ENCODE measurements at places on chromosomes 6 and 20.

DNA sequence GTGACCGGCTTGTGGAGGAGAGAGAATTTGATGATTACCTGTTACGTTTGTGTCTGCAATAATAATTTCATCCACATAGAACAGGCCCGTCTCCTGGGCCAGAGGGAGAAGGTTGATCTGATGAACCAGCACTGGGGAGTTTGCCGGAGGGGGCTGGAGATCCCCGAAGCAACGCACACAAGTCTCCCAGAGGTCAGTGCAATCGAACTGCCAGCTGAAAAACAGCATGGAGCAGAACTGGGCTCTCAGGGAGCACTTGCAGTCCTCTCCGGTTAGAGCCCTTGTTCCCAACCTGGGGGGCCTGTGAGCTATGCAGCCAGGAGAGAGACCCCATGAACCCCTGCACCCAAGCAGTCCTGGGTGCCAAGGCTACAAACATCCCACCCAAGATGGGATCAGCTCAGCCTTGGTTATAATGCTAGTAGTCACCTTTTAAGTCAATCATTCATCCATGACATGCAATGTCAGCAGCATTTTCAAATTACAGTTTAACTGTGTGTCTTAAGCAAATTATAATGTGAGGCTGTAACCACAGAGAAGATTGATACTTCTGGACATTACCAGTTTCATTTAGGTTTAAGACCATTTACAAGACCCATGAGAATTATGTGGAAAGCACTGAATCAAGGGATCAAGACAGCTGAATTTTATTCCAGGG, 34.2 kb downstream of the PKHD1 start:
- DNase-seq = no peak

GRCh38 chr6:150620244-150620643, 20.6 kb downstream of the PLEKHG1 start:
- DNase-seq = no peak

GRCh38 chr6:89873721-89874120, 20.5 kb upstream of the GJA10 start:
- DNase-seq = no peak

DNA sequence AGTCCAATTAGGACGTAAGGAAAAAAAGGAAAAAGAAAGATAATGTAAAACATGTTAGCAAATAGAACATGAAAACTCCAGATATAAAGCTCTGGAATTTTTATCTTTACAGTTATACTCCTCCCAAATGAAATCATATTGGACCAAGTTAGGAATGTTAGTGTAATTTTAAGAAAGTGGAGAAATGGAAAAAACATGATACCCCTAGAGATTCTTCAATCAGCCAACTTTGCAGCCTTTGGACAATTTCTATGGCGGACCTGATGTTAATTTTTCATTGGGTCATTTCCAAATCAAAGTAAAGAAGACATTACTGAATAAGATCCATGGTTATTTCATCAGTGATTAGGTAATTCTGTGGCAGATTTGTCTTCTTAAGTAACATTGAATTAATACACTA, 748.7 kb downstream of the RFPL4B start:
- DNase-seq = no peak

DNA sequence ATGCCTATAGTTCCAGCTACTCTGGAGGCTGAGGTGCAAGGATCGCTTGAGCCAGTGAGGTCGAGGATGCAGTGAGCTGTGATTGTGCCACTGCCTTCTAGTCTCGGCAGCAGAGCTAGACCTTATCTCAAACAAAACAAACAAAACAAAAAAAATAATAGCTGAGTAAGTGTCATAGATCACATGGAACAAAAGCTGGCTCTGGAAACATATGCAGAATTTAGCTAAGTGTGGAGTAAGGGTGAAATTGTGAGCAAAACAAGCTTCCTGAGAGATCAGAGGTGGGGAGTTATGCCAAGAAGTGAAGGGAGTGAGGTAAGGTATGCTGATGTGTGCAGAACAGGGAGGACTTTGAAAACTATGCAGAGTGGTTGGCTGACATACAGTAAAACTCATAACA, 18.7 kb downstream of the SGK1 start:
- peak; percentile 95 for DNase-seq

DNA sequence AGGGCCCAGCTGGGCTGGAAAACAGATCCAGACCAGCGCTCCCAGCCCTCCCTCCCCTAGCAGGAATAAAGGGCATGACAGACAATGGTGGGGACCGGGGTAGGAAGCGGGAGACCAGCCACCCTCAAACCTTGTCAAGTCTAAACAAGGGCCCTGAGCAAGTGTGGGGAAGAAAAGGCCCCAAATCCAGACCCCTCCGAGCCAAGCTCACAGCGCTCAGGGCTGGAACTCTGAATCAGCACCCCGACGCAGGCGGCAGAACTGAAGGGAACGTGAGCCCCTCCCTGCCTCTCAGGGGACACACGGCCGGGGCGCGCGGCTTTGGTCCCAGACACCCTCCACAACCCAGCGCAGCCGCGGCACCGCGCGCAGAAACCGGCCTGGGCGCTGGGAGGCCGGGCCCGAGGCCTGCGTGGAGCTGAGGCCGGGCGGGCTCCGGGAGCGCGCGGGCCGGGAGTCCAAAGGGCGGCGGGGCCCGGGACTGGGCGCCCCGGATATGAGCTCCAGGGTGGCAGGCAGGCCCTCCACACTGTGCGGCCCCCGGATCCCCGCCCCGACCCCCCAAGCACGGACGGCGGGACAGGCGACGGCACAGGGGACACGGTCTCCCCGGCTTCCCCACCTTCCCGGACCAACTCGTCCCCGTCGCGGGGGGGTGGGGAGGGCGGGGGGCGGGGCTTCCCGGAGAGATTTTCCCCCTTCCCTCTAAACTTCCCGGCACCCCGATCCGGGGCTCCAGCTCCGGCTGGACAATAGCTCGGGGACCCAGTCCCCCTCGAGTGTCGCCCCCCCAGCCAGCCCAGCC, 641 bp downstream of the TEAD3 start:
- peak; percentile 27 for DNase-seq

DNA sequence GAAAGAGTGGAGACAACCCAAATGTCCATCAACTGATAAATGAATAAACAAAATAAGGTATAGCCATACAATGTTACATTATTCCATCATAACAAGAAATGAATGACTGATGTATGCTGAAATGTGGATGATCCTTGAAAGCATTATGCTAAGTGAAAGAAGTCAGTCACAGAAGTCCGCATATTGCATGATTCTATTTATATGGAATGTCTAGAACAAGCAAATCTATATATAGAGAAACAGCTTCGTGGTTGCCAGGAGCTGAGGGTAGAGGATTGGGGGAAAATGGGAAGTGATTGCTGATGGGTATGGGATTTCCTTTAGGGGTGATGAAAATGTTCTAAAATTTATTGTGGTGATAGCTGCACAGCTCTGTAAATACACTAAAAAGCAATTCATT, 196.8 kb downstream of the ATXN1 start:
- DNase-seq = no peak

DNA sequence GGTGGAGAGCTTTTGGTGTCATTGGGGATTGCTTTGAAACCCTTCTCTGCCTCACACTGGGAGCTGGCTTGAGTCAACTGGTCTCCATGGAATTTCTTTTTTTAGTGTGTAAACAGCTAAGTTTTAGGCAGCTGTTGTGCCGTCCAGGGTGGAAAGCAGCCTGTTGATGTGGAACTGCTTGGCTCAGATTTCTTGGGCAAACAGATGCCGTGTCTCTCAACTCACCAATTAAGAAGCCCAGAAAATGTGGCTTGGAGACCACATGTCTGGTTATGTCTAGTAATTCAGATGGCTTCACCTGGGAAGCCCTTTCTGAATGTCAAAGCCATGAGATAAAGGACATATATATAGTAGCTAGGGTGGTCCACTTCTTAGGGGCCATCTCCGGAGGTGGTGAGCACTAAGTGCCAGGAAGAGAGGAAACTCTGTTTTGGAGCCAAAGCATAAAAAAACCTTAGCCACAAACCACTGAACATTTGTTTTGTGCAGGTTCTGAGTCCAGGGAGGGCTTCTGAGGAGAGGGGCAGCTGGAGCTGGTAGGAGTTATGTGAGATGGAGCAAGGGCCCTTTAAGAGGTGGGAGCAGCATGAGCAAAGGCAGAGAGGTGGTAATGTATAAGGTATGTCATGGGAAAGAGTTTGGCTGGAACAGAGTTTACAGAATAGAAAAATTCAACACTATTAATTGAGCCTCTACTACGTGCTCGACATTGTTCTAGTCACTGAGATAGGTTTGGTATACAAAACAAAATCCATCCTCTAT, 31.2 kb downstream of the SRSF3 start:
- peak; percentile 86 for DNase-seq

DNA sequence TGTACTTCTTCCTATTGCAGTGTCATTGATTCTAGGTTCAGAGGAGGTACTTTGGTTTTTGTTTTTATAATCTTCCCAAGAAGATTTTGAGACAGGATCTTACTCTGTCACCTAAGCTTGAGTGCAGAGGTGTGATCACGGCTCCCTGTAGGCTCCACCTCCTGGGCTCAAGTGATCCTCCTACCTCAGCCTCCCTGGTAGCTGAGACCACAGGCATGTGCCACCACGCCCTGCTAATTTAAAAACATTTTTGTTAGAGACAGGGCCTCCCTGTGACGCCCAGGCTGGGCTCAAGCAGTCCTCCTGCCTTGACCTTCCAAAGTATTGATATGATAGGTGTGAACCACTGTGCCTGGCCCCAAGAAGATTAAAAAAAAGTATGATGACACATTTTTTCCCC, 3.4 kb upstream of the SLC17A5 start:
- no peak for DNase-seq

DNA sequence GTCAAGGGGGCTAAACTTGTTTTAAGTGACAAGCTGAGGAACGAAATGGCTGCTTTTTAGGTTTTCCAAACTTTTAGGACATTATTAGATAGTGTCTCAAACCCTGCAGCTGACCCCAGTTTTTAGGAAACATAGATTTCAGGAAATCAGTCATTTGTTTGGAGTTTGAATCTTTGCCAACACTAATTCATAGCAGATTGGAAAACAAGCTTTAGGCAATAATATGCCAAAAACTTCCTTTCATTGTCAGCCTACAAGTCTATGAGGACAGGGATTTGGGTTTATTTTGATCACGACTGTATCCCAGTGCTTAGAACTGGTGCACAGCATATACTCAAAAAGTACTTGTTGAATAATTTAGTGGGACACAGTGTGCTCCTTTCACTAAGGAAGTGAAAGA, 123.2 kb downstream of the TINAG start:
- peak; percentile 77 for DNase-seq

DNA sequence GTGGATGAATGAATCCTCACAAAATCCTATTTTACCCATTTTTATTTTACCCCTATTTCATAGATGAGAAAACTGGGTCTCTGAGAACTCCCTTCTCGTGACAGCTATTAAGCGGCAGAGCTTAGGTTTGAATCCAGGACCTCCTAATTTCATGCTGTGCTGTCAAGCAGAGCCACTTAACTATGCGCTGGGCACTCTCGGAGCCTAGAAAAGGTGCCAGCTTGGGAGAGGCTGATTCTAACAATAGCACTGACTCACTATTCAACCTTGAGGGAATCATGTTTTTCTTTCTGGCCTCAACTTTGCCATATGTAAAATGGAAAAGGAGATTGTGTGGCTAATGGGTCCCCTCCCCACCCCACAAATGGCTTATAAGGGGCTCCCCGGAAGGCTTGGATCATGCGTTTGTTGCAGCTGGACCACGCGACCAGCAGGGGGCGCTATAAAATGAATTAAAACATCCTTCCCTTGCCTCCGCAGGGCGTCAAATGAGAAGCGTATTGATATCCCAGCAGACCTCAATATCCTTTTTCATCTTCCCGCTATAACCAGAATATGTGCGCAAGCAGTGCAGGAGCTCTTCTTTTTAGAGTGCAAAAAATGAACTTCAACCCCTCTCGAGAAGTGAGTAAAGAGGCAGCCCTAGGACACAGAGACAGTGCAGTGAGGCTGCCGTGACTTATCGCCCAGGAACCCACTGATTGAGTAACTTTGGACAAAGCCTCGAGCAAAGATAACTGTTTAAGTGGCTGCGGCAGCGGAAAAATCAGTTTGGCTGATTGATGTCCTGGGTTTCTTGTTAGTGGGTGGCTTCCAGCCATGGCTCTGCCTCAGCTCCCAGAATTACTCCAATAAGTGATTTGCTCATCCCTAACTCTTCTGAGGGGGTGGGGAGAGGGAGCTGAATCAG, 12.8 kb upstream of the PDYN start:
- peak; percentile 75 for DNase-seq

DNA sequence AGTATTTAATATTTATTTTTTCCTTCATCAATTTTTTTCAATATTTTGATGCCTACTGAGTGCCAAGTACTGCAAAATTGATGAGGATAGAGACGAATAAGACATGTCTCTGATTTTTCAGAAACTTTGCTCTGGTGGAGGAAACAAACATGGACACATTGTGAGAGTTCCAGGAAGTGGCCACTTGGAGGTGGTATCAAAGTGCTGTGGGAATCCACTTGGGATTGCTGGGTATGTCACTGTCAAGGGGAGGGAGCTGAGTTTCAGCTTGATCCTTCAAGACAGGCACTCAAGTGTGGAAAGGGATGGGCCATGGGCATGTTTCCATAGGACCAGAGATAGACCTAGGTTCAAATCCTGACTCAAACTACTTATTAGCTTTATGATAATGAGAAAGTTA, 24.5 kb upstream of the ABCC10 start:
- no peak for DNase-seq

DNA sequence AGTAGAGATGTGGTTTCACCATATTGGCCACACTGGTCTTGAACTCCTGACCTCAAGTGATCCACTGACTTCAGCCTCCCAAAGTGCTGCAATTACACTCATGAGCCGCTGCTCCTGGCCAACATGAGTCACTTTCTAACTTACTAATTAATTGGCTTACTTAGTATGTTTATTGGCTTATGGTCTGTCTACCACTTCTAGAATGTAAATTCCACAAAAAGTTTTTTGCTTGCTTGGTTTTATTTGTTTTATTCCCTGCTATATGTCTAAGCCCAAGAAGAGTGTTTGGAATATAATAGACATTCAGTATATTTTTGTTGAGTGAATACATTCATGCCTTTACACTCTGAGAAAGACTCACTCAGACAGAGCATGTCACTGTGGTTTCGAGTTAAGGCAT, 86.0 kb downstream of the SAMD3 start:
- no peak for DNase-seq

- DNase-seq = peak; percentile 23
Measured at GRCh38 chr6:117448011-117448410, 22.3 kb upstream of the ROS1 start.

DNA sequence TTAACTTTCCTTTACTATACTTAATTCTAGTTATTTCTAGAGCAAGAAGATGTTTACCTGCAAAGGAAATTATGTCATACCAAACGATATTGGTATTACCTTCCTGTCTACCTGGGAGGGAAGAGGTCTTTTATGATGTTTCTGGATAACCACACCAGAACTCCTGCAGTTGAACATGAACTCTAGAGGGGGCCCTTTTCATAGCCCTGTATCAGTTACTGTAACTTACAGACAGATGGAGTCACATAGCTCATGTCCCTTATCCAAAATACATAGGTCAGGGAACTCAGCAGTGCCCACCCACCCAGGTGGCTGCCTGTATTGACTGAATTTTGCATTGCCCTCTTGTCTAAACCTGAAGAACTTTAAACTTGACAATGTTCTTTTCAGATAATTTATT, 35.1 kb upstream of the MYL9 start:
- no peak for DNase-seq

GRCh38 chr20:13934992-13935894, 55.2 kb downstream of the SEL1L2 start:
- no peak for DNase-seq

All from fibroblast of the aortic adventitia (primary cell).